CD4-positive, alpha-beta T cell treated with Interleukin-6 at 100 ng/mL for 8 hours (primary cell): ENCODE measurements at places on chromosomes 1 and 21.

GRCh38 chr1:32729254-32730046 is 26.9 kb upstream of the SYNC start:
- no peak for DNase-seq

DNA sequence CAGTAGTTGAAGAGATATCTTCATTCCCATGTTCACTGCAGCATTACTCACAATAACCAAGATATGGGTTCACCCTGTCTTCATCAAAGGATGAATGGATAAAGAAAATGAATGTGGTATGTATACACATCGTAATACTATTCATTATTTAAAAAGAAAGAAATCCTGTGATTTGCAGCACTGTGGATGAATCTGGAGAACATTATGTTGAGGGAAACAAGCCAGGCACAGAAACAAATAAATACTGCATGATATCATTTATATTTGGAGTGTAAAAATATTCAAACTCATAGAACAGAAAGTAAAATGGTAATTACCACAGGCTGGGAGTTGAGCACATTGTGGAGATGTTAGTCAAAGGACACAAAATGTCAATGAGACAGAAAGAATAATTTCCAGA is 977.2 kb downstream of the AMY1C start:
- DNase-seq: no peak

GRCh38 chr1:110243574-110243973 is 33.5 kb downstream of the KCNC4 start:
- no peak for DNase-seq

DNA sequence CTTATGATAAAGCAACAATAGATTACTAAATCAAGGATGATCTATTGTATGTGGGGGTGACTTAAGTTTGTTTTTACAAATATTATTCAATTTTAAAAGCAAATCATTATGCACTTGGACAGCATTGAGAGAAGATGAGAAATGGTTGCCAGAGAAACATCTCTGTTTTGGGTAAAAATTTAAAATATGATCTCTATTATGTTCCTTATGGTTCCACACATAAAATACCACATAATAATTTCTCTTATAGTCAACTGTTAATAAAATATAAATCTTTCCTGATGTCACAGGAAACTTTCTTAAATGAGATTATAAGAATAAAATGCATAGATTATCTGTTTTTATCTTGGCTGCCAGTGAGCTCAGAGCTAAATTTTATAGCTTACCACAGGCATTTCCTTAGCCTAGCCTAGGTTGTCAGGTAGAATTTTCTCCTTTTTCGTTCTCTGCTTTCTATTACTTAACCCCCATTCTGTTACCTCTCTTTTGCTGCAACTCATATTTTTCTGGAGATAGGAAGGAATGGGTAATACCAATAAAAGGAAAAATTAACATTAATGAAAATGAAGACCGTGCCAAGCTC is 109.7 kb downstream of the TGFB2 start:
- no peak for DNase-seq

- no peak for DNase-seq
Measured at GRCh38 chr21:43961382-43961909, 50.7 kb upstream of the TRAPPC10 start.

DNA sequence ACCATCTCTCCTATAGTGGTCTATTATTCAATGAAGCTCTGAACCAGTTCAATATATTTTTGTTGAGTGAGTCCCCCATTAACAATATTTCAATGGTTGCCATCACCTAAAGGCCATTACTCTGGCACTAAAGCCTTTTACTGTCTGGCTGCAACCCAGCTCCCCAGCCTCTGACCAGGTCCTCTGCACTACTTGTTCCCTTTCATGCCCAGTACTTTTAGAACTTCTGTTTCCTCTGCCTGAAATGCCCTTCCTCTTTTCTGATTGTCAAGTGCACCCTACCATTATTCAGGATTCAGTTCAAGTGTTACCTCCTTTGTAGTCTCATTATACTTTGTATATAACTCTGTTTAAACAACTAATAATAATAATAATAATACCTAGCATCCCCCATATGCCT is 30.4 kb upstream of the ZFYVE9 start:
- no peak for DNase-seq

- no peak for DNase-seq
Measured at GRCh38 chr1:15282038-15282437, 35.0 kb downstream of the FHAD1 start.

DNA sequence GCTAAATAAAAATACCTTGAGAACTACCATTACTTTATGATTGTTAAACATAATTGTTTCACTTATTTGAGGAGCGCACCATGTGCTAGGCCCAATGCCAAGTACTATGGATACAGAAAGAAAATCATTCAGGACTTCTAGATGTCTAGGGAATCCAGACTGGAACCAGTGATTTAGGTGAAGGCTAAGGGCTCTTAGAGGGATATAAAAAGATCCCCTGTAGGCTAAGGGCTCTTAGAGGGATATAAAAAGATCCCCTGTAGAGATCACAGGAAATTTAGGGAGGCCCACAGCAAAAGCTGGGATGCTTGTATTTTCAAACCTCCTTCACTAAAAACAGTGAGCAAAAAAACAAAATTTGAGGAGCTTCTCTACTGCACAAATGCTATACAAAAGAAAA is 6.7 kb downstream of the TOR1AIP2 start:
- no peak for DNase-seq

DNA sequence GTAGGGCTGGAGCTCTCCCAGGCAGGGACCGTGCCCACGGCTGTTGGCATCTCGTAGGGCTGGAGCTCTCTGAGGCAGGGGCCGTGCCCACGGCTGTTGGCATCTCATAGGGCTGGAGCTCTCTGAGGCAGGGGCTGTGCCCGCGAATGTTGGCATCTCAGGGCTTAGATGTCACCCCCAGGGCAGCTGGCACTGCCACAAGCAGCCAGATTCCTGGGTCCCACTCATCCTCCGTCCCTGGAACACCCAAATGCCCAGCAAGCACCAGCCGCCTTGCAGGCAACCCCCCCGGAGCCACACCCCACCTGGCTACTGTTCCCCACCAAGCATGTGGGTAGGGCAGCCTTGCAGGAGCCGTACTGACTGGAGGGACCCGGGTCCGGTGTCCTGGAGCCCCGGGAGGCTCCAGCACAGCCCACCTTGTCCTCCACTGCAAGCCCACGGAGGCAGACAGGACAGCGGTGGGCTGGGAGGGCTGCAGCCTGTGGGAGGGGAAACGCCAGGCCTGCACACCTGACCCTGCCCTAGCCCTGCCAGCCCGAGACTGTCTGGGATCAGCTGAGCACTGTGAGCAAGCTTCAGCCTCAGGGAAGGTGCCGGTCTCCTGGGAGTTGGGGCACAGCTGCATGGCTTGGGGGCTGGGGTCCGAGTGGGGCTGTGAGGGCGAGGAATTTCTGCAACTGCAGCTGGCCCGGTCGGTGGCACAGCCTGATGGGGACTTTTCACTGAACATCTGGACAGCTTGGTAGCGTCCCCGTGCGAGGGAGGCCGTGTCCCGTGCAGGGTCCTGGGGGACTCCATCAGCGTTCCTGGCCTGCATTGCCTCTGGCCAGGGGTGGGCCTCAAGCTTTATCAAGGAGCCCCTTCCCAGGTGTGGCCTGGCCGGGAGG is 53.6 kb downstream of the COL18A1 start:
- no peak for DNase-seq

DNA sequence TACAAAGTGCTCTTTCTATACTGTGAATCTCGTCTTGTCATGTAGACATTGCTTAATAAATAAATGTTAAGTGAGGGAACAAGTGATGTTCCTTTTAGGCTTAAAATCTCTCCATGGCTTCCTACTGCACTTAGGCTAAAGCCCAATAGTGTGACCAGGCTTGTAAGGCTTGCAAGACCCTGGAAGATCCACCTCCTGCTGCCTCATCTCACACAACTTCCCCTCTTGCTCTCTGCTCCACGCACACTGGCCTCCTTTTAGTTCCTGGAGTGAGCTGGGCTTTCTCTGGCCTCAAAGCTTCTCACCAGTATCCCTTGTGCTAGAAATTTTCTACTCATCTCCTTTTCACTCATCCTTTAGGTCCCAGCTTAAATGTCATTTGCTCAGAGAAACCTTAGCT is 41.5 kb upstream of the DIPK1A start:
- no peak for DNase-seq

DNA sequence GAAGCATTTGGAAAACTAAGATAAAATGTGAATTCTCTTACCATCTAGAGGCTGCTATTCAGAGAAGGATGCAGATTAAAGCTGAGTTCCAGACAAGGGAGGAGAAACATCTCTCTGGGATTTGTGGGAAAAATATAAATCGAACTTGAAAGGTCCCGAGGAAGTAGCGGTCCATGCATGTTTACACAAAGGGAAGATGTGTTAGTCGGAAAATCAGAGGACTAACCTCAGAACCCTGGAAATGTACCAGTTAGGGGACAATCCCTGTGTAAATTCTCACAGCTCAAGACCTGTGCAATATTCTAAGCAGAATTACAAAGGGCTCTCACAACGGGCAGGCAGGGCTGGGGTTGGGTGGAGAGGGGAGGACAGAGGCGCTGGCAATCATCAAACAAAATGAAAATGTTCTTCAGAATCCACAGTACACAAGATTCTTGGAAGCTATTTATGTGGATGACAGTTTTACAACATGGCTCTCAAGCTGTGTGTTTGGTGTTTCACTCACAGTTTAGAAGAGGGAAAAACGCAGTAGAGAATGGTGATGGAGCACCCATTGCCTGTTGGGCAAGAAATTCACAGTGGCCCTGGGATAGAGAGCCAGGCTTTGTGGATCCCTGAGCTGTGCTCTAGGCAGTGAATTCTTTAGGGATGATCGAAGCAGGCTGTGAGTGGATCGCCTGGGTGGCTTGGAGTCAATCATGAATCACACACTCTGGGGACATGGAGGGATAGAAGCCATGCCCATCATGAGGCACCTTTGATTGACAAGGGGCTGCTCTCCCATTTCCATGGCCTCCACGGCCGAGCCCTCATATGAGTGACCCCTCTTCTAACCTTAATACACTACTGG is 47.6 kb downstream of the KCNJ6 start:
- no peak for DNase-seq
